ENCODE measurements at places on chromosomes 3 and 15.

DNA sequence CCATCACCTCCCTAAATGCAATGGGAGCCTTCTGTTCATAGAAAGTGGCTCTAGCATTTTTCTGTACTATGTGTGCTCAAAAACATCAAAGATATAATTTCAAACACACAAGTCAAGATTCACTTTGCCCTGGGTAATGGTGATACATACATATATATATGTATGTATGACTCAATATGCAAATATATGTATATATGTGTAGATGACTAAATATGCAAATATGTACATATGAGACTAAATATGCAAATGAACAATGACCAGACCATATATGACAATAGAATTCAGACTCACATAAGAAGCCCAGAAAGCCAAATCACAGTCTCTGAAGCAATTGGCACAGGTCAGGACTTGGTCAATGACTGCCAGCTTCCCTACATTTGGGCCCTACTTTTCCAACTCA is 36.9 kb upstream of the SNRK start:
- no peak for DNase-seq

GRCh38 chr3:77052733-77053670 is 13.1 kb downstream of the ROBO2 start:
- no peak for DNase-seq

GRCh38 chr15:101068961-101069653 is 149.9 kb downstream of the LRRK1 start:
- DNase-seq, result no peak

DNA sequence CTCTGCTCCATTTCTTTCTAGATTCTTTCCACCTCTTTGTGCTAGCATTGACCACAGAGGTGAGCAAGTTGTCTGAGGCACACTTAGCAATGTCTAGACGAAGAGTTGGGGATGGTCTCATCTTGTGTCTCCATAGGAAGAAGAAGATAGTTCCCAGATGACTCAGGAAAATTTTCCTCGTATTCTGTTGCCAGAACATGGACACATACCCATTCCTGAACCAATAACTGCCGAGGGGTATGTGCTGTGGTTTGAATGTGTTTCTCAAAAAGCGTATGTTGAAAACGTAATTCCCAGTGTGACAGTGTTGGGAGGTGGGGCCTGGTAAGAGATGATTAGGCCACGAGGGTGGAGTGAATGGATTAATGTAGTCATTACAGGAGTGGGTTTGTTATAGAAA is 107.5 kb upstream of the GALNT15 start:
- peak; percentile 90 for DNase-seq

DNA sequence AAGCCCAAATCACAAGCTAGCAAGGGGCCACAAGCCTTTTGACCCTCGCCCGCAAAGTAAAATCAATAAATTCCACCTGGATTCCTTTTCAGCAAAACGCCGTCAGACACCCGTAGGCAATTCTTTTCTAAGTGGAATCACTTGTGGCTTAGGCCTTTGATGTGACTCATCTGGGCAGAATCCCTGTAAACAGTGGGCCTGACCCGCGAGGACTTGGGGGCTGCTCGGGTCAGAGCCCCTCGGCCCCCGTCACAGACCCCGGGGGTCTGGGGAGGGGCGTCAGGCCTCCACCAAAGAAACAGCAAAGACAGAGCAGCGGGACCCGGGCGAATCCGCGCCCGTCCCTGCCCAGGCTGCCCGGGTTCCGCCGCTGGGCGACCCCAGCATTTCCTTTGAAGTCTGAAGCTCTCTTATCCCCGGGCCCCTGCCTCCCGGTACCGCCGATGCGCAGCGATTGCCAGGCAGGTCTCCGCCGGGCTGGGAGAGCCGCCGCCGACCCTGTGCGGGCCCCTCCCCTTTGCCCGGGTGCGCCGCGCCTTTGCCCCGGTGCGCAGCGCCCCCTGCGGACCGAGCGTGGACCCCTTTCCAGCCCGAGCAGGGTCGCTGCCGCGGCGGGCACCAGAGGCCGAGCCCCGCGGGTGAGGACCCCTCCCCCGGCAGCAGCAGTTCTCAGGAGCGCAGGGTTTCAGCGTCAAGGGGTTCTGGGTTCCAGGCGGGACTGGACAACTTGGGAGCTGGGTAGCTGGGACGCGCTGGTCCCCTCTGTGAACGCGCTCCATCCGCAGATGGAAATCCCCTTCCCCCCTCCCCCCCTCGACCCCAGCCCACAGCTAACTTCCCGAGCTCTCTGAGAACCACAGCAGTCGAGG is 178.3 kb downstream of the UACA start:
- DNase-seq, result no peak

Data from AG09309 (cell line).